Natural killer cell (primary cell): ENCODE measurements at places on chromosomes 7 and 10. TPM values are rescaled to one million over a fixed set of nuclear protein-coding genes. Genes with fewer than 3 reads are reported as not detected.
A peak's percentile ranks its signal among the peaks of the same experiment; 100 is the strongest.

The RBP4 gene
- not detected for total RNA-seq

DNA sequence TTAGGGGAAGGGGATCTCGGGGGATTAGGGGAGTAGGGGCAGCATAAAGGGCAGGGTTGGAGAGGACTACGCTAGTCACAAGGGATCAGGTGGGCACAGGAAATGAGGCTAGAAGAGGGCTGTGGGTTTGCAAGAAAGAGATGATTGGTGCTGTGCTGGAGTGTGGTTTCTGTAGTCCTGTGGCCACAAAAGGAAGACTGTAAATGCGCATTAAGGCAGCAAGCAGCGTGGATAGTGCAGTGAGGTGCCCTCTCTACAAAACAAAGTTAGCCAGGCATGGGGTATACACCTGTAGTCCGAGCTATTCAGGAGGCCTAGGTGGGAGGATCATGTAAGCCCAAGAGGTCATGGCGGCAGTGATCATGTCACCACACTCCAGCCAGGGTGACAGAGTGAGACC is 212.1 kb downstream of the MLLT10 start:
- H3K4me3 ChIP-seq: no peak overlapping the region
- no peaks in the 10 kb centered on the region for H3K27me3 ChIP-seq
- peaks cover 20% of the 10 kb centered on the region for H3K36me3 ChIP-seq
- DNase-seq: peak; percentile 45
- no peak overlapping the region for H3K27ac ChIP-seq

- no peaks in the 10 kb centered on the region for H3K36me3 ChIP-seq
- H3K4me1 ChIP-seq: no peaks in the 10 kb centered on the region
- DNase-seq: no peak
- H3K27ac ChIP-seq: no peak overlapping the region
- H3K4me3 ChIP-seq: no peak overlapping the region
- H3K27me3 ChIP-seq: no peaks in the 10 kb centered on the region
Observed at GRCh38 chr7:85638394-85638793, 451.5 kb upstream of the SEMA3D start.

DNA sequence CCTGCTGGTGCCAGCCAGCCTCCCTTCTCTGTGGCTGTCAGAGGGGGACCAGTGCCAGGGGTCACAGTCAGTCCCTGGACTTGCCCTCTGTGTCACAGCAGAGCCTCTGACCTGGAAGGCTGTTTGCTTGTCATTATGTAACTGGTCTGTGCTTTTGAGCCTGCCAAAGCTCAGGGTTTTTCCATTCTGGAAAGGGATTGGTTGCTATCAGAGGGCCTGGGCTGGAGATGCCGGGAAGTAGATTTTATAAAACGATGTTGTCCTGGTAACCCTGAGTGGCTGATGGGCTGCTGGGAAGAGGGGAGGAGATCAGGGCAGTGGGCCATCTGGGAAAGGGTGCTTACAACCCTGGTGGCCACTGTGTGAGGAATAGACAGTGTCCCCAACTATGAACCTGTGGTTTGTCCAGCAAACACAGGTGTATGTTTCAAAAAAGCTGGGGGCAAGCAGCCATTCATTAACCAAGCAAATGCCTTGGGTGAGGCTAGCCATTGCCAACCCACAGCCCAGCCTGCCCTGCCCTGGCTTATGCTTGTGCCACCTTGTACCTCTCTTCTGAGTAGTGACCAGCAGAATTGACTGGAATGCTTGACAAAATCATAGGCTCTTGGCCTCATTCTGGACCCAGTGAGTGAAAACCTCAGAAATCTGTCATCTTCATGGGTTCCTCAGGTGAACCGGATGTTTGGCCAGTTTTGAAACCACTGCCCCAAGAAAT is 21.6 kb downstream of the SFTPD start:
- no peaks in the 10 kb centered on the region for H3K4me1 ChIP-seq
- H3K4me3 ChIP-seq: no peak overlapping the region
- H3K27ac ChIP-seq: no peak overlapping the region
- no peak for DNase-seq

DNA sequence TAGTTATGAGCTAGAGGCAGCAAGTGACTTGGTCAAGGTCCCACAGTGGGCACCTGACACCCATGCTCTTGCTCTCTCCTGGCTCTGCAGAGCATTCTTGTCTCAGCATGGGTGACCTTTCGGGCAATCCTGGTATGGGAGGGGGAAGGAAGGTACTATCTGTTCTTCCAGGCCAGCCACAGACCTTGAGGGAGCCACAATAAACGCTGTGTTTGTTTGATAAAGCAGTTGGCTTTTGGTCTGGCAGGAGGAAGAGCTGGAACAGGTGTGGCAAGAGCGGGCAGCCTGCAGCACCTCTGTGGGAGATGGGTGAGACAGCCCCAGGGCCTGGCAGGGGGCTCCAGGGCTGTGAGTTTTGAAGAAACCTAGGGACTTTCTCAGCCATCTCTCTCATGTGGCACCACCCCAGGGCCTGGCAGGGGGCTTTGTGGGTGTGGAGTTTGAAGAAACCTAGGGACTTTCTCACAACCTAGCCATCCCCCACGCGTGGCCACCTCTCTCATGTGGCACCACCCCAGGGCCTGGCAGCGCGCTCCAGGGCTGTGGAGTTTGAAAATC is 11.4 kb downstream of the CLDN3 start:
- no peak for DNase-seq
- no peaks in the 10 kb centered on the region for H3K4me1 ChIP-seq
- H3K27ac ChIP-seq: no peak overlapping the region
- no peaks in the 10 kb centered on the region for H3K27me3 ChIP-seq
- H3K4me3 ChIP-seq: no peak overlapping the region
